Activated CD4-positive, alpha-beta T cell treated with anti-CD3 and anti-CD28 coated beads, Interleukin-2, amount 10 ng/mL, durations not matched to agents 7 days and 5 days (primary cell): ENCODE measurements at places on chromosomes 12 and 14. TPM values are rescaled to one million over a fixed set of nuclear protein-coding genes. Genes with fewer than 3 reads are reported as not detected.

Gene CMKLR1
- total RNA-seq: not detected

Gene SPTB
- total RNA-seq: not detected

Gene ETFRF1
- 8.7 TPM for total RNA-seq

Gene NID2
- total RNA-seq: 0.30 TPM

Gene ESRRB
- 0.22 TPM for total RNA-seq

Gene CCNB1IP1
- total RNA-seq: 30.8 TPM
